ENCODE measurements at places on chromosomes 3 and 15.

- no peak for DNase-seq
Observed at GRCh38 chr3:170563712-170564423, 22.0 kb downstream of the SLC7A14 start.

- no peak for DNase-seq
Observed at GRCh38 chr15:66880380-66881155, 178.5 kb downstream of the SMAD6 start.

- no peak for DNase-seq
Observed at GRCh38 chr3:121916189-121916588, 22.0 kb downstream of the SLC15A2 start.

DNA sequence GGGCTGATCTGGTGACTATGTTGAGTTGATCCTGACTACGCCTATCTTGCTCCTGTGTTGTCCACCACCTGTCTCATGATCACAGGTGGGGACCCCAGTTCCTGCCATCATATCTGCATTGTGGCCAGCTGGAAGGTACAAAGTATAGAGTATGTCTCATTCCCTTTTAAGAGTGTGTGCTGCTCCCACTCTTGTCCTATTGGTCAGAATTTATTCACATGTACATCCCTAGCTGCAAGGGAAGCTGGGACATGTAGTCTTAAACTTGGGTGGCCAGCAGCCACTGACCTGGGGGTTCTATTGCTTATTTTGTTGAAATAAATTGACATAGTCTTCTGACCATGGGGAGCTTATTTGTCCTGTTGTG is 373.1 kb downstream of the PTPRG start:
- no peak for DNase-seq

DNA sequence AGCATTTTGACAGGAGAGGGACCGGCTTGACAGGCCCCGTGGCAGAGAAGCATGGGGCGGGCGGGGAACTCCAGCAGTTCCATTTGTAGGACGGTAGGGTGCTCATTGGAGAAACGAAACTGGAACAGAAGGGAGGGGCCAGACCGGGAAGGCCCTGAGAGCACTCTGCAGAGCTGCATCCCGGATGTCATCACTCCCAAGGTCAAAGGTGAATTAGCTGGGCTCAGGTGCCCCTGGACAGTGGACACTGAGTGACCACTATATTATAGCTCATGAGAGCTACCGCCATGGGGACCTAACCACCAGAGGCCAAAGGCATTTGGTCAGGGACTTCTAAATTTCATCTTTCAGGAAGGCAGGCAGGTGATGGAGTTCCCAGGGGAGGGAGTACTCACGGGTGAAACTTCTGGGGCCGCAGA is 7.3 kb downstream of the CSRNP1 start:
- no peak for DNase-seq

DNA sequence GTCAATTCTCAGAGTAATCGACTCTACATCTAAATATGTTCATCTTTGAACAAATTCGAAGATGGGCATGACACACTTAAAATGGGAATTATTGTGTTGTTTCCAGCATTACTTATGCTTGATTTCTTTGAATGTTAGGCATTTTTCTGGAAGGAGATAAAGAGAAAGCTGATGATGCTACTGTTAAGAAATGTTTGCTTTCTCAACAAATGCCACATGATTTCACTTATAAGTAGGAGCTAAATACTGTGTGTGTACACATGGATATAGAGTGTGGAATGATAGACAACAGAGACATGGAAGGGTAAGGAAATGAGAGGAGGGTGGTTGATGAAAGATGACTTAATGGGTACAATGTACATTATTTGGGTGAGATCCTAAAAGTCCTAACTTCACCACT is 400.9 kb downstream of the TBL1XR1 start:
- DNase-seq: no peak

- DNase-seq: no peak
Observed at GRCh38 chr15:81982808-81983207, 63.0 kb downstream of the MEX3B start.

DNA sequence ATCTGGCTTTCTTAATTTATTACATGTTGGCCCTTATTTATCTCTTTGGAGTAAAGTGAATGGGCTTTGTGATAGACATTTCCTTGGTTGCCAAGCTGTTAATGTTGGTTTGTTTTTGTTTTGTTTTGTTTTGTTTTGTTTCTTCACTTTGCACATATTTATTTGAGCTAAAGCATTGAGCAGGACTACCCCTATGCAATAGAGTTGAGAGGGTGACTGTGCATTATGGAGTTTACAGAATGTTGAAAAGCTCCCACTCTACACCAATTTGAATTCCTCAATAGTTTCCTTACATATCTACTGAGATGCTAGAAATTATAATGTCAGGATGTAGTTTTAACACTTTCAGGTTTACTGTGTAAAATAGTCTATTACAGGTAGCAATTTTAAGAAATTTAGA is 462.8 kb upstream of the CBLB start:
- DNase-seq: no peak

GRCh38 chr15:61032600-61033286 is 196.4 kb downstream of the RORA start:
- no peak for DNase-seq

DNA sequence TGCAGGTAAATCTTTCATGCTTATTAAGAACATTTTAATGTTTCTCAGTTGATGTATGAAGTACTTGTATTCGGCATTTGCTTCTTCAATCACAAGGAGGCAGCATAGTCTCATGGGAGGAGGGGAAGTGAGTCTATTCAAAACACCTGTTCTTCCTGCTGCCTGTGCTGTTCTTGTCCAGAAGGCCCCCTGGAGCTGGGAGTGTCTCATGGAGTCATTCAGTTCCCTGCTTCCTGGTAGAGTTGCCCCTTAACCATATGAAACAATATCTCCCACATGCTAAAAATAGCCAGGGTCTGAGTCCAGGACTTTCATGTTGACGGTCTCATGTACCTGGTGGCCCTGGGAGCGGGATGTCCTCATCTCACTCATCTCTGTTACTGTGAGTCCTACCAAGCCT is 15.5 kb upstream of the PPP1R2 start:
- no peak for DNase-seq

DNA sequence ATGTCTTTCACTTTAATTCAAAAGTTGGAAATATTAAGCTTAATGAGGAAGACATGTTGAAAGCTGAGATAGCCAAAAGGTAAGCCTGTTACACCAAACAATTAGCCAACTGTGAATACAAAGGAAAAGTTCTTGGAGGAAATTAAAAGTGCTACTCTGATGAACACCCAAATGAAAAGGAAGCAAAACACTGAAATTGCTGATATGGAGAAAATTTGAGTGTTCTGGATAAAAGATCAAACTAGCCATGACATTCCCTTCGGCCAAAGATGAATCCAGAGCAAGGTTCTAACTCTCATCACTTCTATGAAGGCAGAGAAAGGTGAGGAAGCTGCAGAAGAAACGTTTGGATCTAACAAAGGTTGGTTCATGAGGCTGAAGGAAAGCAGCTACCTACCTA is 280.8 kb upstream of the BCHE start:
- DNase-seq: no peak

DNA sequence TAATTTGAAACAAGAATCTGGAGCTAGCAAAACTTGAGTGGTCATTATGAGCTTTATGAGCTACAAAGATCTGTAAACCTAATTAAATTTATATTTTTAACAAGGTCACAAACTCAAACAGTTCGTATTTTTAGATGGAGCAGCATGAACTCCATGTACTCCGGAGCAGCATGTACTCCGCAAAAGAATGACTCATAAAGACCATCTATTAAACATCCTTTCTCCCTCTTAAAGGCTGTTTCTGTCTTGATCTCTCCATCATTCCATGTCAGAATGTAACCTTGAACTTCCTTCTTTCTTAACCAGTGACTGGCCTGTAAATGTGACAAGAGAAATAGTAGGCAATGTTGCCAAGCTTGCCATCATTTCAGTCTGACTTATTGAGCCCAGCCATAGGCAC is 696.9 kb downstream of the ZNF385D start:
- DNase-seq: no peak
